Activated T-helper 1 cell treated with anti-CD3 and anti-CD28 coated beads, Interleukin-2, amount 50 U/mL, for 16 hours (primary cell): ENCODE measurements at places on chromosomes 4 and X.

GRCh38 chr4:27003642-27004113 lies 143.0 kb downstream of the STIM2 start:
- no peak for DNase-seq

GRCh38 chr4:183399126-183399522 lies 45.3 kb upstream of the CDKN2AIP start:
- no peak for DNase-seq

- DNase-seq = no peak
These were observed 211.5 kb downstream of the BCOR start for GRCh38 chrX:39886282-39886681.

- no peak for DNase-seq
These were observed 40.5 kb downstream of the CASP6 start for GRCh38 chr4:109662771-109663170.

- no peak for DNase-seq
These were observed 105.8 kb downstream of the TBX22 start for GRCh38 chrX:80120335-80120734.

GRCh38 chr4:75289914-75290582 lies 224.2 kb downstream of the RCHY1 start:
- DNase-seq = no peak

DNA sequence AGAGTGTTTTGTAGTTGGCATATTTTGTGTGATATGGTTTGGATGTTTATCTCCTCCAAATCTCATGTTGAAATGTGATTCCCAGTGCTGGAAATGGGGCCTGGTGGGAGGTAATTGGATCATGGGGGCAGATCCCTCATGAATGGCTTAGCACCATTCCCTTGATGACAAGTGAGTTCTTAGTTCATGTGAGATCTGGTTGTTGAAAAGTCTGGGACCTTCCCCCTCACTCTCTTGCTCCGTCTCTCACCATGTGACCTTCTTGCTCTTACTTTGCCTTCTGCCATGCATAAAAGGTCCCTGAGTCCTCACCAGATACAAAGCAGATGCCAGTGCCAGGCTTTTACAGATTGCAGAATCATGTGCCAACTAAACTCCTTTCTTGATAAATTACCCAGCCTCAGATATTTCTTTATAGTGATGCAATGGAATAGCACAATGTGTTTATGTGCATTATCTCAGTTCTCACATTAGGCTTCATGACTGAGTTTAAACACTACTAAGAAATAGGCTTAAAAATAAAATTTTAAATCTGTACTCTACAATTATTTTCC lies 1348.8 kb downstream of the STIM2 start:
- DNase-seq = no peak

- no peak for DNase-seq
These were observed 23.9 kb downstream of the SORBS2 start for GRCh38 chr4:185787926-185788679.

GRCh38 chrX:7215842-7216241 lies 67.9 kb upstream of the PUDP start:
- no peak for DNase-seq

DNA sequence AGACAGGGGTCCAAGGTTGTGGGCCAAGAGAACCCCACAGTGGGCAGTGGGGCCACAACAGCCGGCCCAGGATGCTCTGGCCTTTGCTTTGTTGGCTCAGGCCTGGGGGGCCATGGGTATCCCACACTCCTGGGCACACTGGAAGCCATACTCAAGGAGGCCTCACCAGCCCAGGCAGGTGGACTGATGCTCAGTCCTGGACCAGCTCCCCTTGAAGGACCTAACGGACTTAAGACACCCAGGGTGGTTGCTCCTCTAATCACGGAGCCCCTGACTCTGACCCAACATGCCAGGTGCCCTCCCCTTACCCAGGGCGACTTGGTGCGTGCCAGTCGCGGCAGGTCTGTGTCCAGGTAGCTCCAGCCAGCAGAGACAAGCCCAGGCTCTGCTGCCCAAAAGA lies 50.8 kb downstream of the ZFYVE28 start:
- no peak for DNase-seq

GRCh38 chrX:10086676-10087075 lies 70.1 kb upstream of the CLCN4 start:
- DNase-seq = no peak

DNA sequence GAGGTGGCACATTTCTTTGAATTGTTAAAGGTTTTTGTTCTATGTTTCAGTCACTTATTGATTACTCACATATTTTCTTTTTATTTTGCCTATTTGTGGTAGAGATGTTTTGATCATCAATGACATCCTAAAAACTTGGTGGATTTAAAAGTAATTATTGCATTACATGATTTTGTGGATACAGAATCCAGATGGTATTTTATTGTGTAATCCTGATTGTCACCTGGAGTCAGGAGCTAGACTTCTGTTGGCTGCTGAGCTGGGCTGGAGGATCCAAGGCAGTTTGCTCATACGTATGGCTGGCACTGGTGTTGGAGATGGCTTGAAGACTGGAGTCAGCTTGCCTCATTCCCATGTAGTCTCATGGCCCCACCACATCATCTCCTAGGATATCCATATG lies 1009.6 kb upstream of the PCDH7 start:
- DNase-seq = no peak
